ENCODE measurements at places on chromosomes 6 and 20. TPM values are rescaled to one million over a fixed set of nuclear protein-coding genes. Genes with fewer than 3 reads are reported as not detected.

- DNase-seq: no peak
These were observed 882.8 kb downstream of the TBC1D32 start for GRCh38 chr6:120451508-120451907.

Gene FLRT3
- 2.5 TPM for total RNA-seq

GRCh38 chr20:50149481-50150254 lies 3.9 kb downstream of the PEDS1 start:
- peak; percentile 78 for DNase-seq

DNA sequence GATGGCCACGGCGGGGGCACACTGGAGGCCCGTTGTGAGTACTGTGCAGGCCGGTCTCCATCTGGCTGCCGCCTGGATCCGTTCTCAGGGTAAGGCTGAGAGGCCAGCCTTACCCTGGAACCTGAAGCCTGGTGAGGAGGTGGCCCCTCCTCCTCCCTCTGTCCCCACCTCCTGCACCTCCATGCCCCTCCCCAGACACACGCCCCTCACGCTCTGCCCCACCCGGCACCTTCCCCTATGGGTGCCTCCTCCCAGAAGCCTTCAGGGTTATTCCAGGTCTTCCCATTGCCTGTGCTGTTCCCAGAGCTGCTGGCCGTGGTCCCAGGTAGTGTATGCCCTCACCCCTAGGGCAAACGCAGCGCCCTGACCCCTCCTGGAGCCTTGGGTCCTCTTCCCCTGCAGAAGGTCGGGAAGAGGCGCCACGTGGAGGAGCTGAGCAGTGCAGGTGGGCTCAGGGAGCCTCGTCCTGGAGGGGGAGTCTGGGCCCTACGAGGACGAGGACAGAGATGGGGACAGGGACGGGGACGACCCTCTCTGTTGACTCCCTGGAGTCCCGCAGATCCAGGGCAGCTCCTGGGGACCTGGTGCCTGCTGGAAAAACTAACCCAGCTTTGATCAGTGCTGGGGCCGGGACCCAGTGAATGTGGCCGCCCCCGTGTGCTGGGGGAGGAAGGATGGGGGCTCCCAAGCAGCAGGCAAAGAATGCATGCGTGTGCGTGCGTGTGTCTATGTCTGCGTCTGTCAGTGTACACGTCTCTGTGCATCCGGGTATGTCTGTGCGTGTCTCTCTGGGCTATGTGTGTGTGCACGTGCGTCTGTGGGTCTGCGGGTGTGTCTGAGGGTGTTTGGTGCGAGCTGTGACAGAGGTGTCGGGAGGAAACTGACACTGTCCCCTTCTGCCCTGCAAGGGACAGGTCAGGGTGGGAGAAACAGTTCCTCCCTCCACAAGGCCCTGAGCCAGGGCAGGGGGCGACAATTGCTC lies 8.2 kb upstream of the HRH3 start:
- no peak for DNase-seq

Gene SMAP1
- total RNA-seq: 33.7 TPM

Gene IYD
- not detected for total RNA-seq

DNA sequence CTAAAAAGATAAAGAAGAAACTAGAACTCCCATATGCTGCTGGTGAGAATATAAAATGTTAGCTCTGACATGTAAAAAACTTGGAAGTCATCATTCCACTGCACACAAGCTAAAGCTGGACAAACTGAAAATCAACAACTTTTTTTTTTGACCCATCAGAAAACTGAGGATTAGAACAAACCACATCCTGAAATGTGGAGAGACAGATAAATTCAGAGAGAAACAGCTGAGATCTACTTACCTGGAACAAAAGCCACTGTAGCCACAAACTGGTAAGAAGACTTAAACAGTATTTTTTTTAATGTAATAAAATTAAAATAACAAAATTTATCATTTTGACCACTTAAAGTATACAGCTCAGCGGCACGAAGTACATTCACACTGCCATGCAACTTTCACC lies 408.5 kb upstream of the RGS17 start:
- DNase-seq: no peak
